Activated T-cell treated with anti-CD3 and anti-CD28 coated beads, Interleukin-2, amount 50 U/mL, for 72 hours (primary cell): ENCODE measurements at places on chromosomes 3 and 15. TPM values are rescaled to one million over a fixed set of nuclear protein-coding genes. Genes with fewer than 3 reads are reported as not detected.

- DNase-seq: no peak
These were observed 90.2 kb downstream of the HES1 start for GRCh38 chr3:194225988-194226663.

DNA sequence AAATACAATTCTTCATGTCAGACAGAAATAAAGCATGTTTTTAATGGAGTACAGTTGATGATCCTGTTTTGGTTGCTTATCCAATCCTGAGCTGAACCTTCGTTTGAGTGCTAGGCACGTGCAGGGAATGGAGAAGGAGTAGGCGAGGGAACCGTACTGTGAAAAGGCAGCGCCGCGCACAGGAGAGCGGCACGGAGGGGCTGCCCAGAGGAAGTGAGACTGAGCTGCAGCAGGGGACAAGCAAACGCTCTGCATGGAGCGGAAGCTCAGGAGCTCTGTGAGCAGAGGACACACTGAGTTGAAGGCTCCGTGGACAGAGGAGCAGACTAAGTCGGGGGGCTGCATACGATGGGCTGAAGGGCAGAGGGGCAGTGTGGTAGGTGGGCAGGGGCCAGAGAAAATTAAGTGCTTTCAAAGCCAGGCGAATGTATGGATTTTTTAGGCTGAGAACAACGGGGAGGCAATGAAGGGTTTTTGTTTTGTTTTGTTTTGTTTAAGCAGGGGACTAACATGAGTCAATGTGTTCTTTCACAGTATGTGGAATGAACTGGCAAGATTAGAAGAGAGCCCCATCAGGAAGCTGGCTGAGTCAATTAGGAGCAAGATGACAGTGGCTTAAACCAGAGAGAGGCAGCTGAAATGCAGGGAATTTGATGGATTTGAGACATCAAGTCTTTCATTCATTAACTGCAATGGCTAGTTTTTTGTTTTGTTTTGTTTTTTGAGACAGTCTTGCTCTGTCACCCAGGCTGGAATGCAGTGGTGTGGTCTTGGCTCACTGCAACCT is 23.8 kb upstream of the TM2D3 start:
- no peak for DNase-seq

Gene GRAMD2A
- total RNA-seq: 0.07 TPM

Gene SLC22A14
- 0.14 TPM for total RNA-seq

- no peak for DNase-seq
These were observed 76.2 kb upstream of the PLCL2 start for GRCh38 chr3:16808393-16809107.

Gene XCR1
- total RNA-seq: not detected

DNA sequence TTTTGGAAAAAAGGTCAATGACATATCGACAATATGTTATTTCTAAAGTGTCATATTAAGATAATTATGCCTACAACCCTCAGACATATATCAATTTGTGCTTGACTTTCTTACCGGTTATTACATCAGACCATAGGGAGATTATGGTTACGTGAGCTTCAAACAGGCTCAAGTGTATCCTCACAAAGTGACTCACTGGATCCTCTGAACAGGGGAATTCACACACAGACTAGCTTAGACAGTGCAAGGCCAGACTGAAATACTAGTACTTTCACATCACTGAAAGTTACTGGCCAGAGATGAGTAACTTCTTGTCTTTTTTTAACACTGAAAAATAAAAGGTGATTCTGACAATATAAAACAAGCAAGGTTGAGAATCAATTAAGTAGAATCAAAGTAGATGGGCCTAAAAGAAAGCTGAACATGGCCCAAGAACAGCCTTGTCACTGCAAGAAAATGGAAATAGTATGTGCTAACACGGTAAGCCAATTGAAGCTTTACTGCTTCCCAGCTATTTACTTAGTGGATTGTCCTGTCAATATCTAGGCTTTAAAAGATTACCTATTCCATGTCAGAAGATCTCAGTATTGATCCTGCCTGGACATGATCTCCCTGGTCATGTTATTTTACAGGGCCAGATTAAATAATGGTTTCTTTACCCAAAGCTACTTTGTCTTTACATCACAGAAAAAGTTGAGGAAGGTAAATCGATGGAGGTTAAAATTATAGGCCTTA is 848.6 kb downstream of the ROBO1 start:
- no peak for DNase-seq

GRCh38 chr15:75063889-75064288 is 40.5 kb downstream of the PPCDC start:
- no peak for DNase-seq
